ENCODE measurements at places on chromosomes 11 and 22.

GRCh38 chr11:59144096-59144495, 1.4 kb downstream of the FAM111A start:
- DNase-seq: no peak

- no peak for DNase-seq
Measured at GRCh38 chr11:107041088-107041444, 22.8 kb upstream of the GUCY1A2 start.

GRCh38 chr22:22802339-22802970, 85.2 kb upstream of the IGLL5 start:
- DNase-seq: peak; percentile 22

DNA sequence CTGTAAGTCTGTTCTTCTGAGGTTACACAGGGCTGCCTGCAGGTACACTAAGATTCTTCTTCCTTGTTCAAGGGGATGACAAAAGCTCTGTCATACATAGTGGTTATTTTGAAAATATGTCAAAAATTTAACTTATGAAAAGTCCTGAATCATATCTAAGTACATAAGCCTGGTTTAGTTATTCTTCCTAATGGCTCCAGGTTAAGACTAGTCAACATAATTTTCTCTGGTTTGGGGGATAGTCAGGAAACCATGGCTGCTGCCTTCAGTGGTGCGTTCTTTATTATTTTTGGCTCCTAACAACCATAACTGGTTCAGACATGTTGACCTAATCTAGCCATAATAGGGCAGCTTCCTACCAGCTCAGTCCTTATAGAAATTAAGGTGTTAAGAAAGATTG, 257.4 kb upstream of the DDI1 start:
- DNase-seq: no peak

GRCh38 chr22:46747646-46748045, 9.6 kb upstream of the CERK start:
- DNase-seq: no peak

DNA sequence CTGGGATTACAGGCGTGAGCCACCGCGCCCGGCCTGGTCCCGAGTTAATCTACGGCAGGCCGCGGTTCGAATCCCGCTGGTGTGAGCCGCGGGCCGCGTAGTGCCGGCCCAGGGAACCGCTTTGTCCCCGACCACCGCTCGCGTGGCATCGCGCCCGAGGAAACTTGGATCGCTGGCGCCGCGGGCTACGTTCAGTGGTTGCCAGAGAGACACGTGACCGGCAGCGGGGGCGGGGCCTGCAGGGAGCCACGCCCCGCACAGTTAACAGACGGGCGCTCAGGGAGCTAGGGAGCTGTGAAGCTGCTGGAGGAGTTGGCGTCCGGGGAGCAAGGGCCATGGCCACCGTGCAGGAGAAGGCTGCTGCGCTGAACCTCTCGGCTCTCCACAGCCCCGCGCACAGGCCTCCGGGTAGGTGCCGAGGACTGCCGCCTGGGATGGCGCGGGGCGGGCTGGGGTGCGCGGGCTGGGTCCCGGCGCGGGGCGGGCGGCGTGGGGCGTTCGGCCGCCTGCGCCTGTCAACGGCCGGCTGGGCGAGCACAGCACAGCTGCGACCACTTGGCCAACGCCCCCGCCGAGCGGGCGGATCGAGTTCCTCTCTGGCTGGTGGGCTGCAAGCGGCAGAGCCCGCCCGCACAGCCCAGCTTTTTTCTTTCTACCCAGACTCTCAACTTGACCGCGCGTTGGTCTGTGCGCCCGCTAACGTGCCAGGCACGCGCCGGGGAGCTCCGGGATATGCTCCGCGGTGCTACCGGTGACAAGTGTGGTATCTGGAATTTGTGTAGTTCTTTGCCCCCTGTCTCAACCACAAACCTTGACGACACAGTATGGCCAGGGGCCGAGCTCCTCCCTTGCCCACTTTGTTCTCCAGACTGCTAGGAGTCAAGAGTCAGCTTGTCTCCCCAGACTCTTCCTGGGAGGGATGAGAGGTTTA, at the start of gene DEPDC7:
Gene DEPDC7 (plus strand): TSS at position 258 of the 931 bp plus-strand sequence. CDS start 78 bp downstream, at position 336.
- peak; percentile 66 for DNase-seq

DNA sequence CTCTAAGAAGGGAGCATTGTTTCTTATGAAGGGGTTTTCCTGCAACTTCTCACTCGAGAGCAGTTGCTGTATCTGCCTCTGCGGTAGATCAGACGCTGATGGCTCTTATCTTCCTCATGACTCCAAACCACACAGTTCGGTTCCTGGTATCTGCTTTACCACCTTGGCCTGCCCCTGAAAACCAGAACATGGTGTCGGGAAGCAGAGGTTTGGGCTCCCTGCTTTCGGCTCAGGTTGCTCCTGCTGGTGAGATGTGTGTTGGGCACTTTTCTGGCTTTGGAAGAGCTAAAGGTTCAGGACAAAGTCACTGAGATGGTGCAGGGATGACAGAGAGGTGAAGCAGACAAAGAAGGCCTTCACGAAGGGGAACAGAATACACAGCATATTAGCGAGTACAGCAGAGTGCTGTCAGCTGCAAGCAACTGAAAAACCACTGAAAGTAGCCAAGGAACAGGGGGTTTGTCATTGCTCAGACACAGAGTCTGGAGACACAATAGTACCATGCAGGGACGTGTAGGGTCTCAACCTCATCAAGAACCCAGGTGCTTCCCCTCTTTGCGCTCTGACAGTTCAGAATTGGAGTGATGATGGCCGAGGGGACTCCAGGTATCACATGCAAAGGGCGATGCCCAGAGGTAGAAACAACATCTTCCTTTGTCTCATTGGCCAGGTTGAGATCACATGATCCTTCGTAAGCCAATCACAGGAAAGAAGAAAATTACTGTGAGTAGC, 11.9 kb upstream of the CSF2RB start:
- peak; percentile 49 for DNase-seq

- no peak for DNase-seq
Measured at GRCh38 chr22:46259374-46259773, 3.8 kb downstream of the PKDREJ start.

GRCh38 chr22:20582520-20583361, 75.3 kb downstream of the MED15 start:
- no peak for DNase-seq

DNA sequence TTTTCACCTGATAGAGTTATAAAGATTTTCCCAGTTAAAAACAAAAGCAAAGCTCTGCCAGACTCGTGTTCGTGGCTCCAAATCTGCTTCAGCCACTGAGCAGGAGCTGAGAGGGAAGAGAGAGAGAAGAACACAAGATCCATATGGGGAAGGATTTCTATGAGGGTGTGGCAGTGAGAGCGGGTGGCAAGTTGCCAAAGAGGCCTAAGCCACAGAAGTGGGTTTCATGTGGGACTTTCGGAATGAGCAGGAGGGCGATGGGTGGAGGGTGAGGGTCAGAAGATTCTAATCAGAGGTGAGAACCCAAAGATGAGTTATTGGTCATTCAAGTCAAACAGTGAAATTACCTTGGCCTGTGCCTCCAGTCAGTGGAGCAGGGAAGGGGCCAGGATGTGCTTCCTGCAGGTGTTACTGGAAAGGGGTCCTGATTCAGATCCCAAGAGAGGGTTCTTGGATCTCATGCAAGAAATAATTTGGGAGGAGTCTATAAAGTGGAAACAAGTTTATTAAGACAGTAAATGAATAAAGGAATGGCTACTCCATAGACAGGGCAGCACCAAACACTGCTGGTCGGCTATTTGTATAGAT, 40.5 kb upstream of the TOP3B start:
- DNase-seq: no peak

DNA sequence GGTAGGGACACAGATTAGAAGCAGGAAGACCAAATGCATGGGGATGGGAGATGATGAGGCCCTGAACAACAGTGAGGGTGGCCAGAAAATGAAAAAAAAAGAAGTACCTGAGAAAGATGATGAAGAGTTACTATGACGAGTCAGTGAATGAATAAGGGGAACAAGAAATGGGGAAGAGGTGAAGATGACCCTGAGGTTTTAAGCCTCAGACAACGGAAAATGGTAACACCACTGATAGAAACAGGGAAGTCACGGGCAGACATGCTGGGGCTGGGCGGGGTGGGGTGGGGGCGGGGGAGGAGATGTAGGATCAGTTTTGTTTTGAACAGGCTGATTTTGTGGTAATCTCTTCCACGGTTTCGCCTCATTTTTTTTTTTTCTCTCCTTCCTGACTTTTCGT, 205.1 kb upstream of the CADM1 start:
- DNase-seq: no peak

- DNase-seq: no peak
Measured at GRCh38 chr22:28128827-28129226, 209.8 kb upstream of the PITPNB start.

DNA sequence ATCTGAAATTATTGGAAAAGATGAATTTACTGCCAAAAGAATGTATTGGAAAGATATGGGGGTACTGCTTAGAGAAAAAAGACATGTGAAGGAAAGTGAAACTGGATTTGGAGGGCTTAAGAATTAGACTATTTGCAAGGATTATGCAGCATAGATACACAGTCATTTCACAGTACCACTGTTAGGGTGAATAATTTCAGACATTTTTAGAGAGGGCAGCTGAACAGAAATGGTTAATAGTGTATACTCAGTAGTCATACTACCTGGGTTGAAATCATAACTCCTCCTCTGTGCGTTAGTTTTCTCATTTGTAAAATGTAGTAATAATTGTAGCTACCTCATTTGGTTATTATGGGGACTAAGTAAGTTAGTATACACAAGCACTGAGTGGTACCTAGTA, 33.0 kb downstream of the GAS2 start:
- no peak for DNase-seq

GRCh38 chr11:60739114-60739513, 14.6 kb downstream of the MS4A18 start:
- DNase-seq: no peak

GRCh38 chr22:22711532-22711913, 67.1 kb downstream of the GGTLC2 start:
- DNase-seq: no peak

GRCh38 chr22:46021577-46021976, 44.6 kb upstream of the WNT7B start:
- DNase-seq: no peak
